Calu3 (cell line): ENCODE measurements at places on chromosomes 3 and 15. TPM values are rescaled to one million over a fixed set of nuclear protein-coding genes. Genes with fewer than 3 reads are reported as not detected.
A peak's percentile ranks its signal among the peaks of the same experiment; 100 is the strongest.

DNA sequence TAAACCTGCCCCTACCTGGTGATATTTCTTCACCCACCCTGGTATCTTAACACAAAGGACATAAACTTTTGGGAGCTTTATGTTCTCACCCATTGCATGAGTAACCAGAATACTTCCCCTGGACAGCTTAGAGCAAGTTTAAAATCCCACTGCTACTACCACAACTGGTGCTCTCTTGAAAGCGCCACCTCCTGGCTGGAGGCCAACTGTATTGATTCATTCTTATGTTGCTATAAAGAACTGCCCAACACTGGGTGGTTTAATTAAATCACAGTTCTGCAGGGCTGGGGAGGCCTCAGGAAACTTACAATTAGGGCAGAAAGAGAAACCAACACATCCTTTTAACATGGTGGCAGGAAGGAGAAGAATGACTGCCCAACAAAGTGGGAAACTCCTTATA lies 592.4 kb downstream of the EPHA3 start:
- peak; percentile 52 for DNase-seq

DNA sequence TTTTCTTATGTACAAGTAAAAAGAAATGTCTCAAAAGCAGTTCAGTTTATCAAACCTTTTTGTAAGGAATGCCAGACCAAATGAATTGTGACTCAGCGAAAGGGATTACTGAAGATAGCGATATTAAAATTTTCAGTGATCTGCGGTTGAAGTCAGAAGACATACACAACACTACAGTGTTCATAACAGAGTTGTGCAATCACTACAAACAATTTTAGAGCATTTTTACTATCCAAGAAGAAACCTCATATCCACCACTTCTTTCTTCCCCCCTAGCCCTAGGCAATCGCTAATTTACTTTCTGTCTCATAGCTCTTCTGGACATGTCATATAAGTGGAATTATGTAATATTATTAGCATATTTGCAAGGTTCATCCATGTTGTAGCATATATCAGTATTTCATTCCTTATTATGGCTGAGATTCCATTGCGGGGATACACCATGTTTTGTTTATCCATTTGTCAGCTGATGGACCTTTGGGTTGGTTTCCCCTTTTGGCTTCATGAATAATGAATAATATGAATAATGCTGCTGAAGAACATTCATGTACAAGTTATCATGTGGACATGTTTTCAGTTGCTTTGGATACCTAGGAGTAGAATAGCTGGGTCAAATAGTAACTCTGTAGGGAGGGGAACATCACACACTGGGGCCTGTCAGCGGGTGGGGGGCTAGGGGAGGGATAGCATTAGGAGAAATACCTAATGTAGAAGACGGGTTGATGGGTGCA lies 23.6 kb upstream of the ALPK3 start:
- no peak for DNase-seq

The STRIT1 gene
- not detected in 2 replicates for total RNA-seq

DNA sequence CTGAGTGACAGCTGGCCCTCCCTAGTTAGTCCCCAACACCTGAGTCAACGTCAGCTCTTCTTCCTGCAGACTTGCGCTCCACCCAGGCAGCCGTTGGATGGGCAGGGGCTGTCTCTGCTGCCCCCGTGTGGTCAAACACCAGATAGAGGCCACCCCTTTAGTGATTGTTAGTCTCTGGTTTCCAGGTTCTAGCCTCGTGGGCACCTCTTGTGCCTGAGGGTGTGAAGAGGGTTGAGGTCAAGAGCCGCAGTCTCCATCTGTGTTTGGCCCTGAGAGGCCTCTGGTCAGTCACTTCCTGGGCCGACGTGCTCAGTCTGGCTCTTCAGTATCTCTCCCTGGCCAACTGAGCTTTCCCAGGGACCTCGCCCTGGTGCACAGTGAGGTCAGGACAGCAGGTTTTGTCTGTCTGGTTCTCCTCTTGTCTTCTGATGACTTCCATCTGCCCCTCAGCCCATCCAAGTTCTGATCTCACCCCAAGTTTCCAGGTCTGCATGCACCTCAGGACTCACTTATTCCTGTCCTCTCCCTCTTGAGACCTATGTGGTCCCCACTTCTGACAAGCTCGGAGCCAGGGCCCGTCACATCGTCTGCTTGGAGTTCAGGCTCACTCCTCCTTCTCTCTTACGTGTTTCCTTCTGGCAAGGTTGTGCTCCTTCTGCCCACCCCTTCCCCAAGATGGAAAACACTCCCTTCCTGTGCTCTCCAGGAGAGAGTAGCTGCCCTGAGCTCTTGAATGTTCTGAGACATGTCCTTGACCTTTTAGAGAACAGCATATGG lies 20.9 kb downstream of the CD276 start:
- DNase-seq = peak; percentile 74

The MYO5C gene
- total RNA-seq = 48.1 and 48.4 TPM in 2 replicates

- DNase-seq = no peak
Observed at GRCh38 chr3:97952280-97952679, 20.0 kb downstream of the RIOX2 start.

GRCh38 chr3:47877290-47877689 lies 74.4 kb downstream of the DHX30 start:
- DNase-seq = no peak

The TIMP4 gene
- 0.22 and 0.28 TPM in 2 replicates for total RNA-seq

DNA sequence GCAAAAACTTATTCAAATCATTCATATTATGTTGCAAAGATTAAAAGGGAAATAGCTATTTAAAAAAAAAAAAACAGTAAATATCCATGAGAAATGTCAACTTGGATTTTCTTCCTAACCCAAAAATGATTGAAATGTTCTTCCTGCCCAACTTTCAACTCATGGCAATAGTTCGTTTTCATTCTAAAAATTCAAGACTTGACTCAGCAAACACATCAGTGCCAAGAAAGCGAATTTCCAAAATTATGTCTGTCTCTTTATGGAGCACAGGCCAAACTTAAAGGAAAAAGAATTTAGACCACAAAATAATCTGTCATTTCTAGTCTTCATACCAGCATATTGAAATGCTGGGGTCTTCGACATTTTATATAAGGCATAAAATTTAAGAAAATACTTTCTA lies 63.7 kb downstream of the MAGI1 start:
- no peak for DNase-seq

DNA sequence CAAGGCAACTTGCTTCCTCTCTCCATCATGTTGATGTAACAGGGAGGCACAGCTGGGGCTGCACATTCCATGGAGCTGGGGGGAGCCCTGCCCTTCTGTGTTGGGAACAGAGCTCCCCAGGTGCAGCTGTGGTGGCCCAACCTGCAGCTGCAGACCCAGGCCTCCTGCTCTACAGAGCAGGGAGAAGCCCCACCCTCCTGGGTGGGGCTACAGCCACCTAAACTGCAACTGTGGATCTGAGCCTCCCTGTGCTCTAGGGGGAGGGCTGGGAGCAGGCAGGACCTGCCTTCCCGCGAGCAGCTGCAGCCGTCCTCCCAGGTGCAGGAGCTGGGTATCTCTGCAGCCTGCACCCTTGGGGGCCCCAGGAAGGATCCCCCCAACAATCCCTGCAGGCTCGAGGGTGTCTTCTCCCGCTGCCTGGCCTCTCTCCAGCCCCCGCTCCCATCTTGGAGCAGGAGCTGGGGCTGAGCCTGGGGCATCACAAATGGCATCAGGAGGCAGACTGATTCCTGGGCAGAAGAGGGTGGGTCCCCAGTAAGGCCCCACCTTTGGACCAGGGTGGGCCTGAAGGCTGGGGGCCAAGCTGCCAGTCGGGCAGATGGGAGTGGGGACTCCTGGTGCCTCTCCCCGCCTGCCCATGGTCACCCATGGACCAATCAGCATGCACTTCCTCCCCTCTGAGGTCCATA lies 7.4 kb downstream of the LRRC58 start:
- DNase-seq = no peak

The CYP8B1 gene
- not detected in 2 replicates for total RNA-seq

- no peak for DNase-seq
Observed at GRCh38 chr15:30954674-30955073, 36.8 kb downstream of the MTMR10 start.

GRCh38 chr3:157046520-157046919 lies 113.4 kb downstream of the CCNL1 start:
- no peak for DNase-seq

DNA sequence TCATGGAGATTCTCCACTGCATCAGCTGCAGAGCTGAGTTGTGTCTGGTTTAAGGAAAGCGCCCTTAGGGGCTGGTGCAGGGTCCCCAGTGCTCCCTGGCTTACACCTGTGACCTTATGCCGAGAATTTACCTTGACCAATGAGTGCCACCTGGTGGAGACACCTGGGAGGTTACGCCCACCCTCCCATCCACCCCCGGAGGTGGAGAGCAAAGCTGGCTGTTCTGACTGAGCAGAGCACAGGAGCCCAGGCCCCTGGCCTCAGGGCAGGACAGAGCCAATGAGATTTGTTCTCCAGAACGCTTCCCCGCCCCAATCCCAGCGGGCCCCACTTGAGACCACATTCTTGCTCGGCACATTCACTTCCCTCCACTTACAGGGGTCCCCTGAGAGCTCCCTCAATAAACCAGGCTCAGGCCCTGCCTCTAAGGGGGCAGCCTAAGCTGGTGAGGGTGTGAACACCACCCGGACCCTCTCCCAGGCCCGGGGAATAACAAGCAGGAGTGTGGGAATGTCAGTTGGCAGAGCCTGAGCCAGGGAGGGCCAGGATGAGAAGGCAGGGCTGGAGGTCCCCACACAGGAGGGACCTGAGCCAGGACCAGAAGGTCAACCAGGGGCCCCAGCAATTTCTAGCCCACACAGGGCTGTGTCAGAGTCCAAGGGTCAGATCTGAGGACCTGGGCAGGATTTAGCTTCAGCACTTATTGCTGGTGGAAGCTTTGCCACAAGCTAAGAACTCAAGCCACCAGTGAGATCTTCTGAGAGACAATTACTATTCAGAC lies 117.1 kb downstream of the TPRA1 start:
- DNase-seq = peak; percentile 68

The ZNF106 gene
- 26.4 and 34.7 TPM in 2 replicates for total RNA-seq

GRCh38 chr15:62757535-62757934 lies 285.0 kb upstream of the TPM1 start:
- DNase-seq = no peak

GRCh38 chr3:125077864-125078263 lies 22.1 kb upstream of the HEG1 start:
- DNase-seq = no peak

The CORO2B gene
- 0.14 and 0.15 TPM in 2 replicates for total RNA-seq

DNA sequence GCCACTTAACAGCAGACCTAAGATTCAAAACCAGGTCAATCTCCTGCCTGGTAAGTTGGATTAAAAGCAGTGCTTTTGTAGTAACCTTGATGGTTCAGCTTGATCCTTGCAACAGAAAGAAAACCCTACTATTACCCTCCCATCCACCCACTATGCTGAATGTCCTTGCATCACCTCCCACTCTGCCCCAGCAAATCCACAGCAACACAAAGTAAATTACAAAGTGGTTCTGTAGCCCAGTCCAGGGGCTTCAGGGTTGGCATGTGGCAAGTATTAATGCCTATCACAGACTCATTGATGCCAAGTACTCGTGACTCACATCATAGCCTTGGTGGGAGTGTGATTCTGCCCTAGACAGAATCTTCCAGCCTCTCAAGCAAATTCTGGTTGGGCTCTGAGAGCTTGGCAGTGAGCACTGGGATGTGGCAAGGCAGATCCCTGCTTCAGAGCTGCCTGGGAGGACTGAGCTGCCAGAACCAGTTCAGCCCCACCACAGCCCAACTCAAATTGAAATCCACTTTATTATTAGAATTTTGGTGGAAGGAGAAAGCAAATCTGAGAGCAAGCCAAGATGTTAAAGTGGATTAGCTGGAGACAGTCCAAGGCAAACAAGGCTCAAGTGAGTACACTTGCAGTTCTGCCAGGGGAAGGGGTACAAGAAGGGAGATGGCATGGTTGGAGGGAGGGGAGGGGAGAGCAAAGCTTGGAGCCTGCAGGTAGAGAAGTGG lies 225.8 kb upstream of the UMPS start:
- no peak for DNase-seq

- DNase-seq = peak; percentile 56
Observed at GRCh38 chr15:91099616-91099994, 452 bp upstream of the SV2B start.

DNA sequence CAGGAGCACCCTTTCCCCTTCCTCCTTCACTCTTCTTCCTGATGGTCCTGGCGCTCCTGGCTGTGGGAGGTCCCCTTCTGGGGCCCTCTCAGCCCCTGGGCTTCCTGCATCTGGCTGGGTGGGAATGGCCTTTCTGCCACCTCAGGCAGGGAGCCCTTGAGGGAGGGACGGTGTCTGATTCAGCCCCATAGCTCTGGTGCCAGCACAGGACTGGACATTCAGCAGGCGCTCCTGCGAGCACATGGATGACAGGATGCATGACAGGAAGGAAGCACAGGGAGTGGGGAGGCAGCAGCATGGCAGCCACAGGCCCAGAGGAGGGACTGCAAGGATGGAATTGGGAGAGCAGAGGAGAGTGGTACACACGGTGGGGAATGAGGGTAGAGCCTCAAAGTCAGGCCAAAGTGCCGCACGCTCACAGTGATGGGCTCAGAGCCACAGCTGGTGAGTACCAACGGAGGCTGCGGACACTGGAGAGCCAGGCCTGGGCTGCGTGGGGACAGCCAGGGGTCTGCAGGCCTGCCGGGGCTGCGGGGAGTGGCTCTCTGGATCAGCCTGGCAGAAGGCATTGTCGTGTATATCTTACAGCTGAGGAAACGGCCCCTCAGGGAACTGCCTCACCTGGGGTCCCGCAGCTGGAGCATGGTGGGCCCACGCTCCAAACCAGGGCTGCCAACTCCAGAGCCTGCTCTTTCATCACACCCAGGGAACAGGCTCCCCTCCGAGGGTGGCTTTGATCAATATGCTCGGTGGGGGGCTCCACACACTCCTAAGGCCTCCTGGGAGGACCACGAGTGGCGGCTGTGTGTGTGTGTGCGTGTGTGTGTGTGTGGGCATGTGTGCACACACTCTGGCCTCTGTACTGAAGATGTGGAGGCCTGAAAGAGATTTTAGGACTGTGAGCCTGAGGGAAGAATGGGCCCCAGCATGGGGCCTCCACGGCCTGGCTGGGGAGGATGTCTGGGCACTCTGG lies 51.4 kb upstream of the CTSH start:
- DNase-seq = no peak

GRCh38 chr3:182138393-182138792 lies 426.7 kb downstream of the SOX2 start:
- no peak for DNase-seq

DNA sequence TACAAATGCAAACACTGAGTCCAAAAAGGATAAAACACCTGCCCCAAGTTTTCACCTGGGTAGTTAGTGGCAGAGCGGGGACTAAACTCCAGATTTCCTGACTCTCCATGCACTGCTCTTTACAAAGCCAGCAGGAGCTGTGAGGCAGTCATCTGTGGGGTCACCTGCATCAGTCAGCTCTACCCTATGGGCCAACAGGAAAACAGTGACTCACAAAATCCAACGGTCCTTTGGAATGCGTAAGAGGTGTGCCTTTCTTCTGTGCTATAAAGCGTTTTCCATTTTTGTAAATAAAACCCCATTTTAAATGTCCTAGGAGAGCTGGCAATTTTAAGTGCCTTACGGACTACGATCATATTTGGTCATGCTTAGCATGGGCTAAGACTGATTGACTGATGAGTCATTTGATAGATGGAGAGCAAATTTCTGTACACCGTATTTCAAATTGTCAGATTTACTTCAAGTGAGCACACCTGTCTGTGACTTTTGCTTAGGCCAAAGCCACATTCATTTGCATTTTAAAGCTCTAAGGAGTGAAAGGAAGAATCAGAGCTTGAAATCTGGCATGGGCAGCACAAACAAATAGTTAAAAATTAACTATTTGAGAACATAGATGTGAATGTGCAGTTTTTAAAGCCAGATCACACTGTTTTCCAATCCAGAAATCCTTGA lies 4.4 kb upstream of the COL8A1 start:
- DNase-seq = no peak
